Stimulated activated CD4-positive, alpha-beta T cell treated with anti-CD3 and anti-CD28 coated beads, Interleukin-4, amount 100 ng/mL, for 4 hours (primary cell): ENCODE measurements at places on chromosomes 3 and 15.

DNA sequence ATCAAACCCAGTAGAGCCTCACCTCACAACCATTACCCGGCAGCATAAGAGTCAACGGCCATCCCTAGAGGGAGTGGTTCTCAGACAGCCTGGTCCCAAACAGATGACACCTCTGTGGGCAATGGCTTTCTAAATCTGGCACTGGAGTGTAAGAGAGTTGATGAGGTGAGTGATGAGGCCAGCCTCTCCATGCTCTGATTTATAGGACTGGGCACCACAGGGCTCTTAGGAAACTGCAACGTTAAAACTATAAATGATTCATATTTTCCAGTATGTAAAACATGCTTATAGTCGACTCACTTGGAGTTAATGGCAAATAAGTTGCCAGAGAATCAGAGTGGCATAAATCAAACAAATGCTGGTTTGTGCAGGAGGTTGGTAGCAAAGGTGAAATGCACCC, 187.7 kb downstream of the GREM1 start:
- no peak for DNase-seq

DNA sequence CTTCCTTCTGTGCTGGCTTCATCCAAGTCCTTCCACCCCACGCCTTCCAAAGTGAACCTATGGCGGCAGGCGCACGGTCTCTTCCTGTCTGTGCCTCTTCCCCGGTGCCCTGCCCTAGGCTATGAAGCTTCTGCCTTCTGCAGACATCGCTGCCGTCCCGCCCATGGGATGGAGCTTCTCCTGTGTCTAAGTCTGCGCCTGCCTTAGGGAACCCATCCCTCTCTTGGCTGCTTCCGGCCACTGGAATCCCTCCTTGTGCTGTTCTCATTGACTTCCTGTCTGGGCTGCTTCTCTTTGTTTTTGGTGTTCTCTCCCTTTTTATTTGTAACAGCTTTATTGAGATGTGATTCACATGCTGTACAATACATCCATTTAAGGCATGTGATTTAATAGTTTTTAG, 17.2 kb downstream of the CHCHD6 start:
- no peak for DNase-seq

DNA sequence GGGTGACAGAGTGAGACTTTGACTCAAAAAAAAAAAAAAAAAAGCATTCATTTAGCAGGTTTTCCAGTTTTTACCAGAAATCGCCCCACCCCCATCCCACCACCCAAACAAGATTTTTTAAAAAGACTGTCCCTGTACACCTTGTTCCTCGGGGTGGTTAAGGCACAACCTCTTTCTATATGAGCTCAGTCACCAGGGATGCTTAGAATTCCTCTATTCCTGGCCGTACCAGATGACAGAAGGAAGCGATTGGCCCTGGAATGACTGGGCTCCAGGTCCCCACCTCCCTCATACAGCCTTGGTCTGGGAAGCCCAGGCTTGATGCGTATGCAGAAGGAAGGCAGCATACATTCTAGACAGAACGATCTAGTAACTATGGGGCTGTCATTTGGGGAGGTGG, 25.6 kb downstream of the IDH2 start:
- no peak for DNase-seq

DNA sequence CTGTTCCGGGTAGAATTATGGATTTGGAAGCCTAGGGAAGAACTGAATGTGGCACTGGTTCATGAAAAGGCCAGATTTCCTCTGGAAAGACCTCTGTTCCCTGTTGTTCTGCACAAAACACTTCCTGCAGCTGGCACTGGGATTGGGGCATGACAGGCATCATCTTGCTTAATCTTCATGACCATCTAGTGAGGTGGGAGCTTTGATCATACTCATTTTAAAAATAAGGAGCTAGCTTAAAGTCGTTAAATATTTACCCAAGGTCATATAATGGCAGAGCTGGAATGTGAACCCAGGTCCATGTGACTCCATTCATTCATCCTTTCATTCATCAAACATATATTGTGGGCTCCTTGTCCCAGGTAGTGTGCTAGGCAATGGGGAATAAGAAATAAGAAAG, 40.4 kb downstream of the EBLN2 start:
- no peak for DNase-seq

DNA sequence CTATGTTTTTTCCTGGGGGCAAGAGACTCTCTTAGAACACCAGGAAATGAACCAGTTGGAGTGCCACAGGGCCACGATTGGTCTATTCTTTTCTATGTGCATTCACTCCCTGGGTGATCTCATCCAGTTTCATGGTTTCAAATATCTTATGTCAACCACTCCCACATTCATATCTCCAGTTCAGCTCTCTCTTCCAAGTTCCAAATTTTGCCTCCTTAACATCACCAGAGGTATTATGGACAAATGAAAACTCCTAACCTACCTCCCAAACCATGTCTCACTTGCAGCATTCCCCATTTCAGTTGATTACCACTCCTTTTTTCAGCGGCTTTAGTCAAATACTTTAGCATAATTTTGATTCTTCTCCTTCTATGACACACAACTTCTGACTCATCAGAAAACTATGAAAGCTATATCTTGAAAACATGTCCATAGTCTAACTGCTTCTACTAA, 203.1 kb upstream of the SEMA6D start:
- DNase-seq, result no peak

GRCh38 chr3:177928172-177928873, 607.9 kb upstream of the KCNMB2 start:
- no peak for DNase-seq

- no peak for DNase-seq
Measured at GRCh38 chr3:157442729-157443128, 6.1 kb downstream of the PTX3 start.

DNA sequence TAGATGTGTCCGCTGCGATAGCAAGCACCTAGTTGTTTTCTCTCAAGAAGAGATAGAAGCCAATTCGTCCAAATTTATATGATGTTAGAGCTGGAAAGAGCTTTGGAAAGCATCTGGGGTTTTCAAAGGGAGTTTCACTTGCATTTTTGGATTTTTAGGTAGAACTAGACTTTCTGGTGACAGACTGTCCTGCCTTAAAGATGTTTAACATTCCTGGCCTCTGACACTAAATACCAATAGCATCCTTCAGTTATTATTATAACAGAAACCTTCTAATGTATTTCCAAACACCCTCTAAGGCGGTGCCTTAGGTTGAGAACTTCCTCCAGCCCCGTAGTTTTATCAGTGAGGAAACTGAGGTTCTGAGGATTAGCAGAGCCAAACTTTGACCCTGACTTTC, 305.3 kb downstream of the SATB1 start:
- no peak for DNase-seq

DNA sequence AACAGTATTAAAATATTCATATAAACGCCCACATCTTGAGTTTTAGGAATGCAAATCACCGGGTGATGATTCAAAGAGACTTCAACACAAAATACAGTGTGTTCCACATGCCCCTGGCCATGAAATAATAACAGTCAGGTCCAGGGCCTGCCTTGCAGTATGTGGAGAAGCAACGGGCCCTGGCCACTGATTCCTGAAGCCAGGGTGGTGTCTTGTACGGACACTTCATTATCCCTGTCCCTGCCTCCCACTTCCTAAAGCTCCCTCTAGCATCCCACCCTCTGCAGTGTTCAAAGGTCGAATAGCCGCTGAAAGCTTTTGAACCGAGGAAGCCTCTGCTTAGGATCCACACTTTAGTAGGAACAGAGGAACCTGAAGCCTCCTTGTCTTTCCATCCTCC, 50.4 kb upstream of the PCSK6 start:
- DNase-seq, result no peak

DNA sequence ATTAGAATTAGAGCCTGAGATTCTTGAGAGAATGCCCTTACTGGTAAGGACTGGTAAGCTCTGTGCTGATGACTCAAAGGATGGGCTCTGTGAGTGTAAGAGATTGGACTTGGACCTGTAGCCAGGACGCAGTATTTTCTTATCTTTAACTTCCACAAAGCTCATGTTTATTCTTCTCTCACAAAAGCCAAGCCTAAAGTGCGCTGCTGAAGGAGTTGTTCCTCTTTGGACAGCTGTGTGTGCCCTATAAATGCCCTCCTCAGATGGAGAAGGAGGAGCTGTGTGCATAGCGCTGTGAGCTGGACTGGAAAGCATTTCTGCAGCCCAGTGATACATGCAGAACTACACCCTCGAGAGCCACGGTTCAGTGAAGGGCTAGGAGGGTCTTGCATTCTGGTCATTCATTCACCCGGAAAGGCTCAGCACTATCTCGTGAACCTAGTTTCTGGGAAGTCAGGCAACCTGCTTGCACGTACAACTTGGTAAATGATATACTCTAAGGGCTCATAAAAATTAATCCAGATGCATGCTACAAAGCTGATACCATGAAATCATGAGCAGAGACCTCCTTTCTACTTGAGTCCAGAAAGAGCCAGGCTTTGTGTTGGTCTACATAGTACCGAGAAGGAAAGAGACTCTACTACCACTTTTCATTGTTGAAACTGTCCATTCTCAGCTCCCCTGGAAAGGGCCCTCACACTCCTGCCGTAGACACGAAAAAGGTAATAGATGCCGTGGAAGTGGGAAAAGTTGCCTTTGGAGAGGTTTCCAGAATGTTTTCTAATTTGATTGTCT, 103.0 kb upstream of the TBL1XR1 start:
- no peak for DNase-seq

DNA sequence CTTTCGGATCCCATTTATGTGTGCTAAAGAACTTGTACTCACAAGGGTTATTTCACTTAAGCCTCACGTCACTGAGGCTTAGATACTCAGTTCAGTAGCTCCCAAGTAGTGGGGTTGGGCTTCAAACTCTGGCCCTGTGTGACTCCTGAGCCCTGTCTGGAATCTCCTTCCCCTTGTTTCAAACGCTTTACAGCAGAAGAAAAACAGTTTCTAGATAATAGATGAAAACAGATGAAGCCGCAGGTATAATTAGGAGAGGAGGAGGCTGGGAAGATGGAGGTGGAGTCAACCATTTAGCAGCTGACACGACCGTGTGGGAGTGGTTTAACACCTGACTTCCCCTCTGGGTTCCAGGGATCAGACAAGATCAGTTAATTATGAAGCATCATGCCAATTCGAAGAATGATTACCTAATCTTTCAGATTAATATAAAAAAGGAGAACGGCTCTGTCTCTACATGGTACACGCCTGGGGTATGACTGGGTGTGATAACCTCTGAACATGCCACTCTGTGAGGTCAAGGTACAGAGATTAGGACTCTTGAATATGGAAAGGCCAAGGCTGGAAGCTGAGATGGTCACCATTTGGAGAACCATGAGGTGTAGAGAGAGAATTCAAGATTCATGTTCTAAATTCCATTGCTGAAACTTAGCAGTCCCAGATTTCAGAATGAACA, 31.1 kb downstream of the TPM1 start:
- no peak for DNase-seq

DNA sequence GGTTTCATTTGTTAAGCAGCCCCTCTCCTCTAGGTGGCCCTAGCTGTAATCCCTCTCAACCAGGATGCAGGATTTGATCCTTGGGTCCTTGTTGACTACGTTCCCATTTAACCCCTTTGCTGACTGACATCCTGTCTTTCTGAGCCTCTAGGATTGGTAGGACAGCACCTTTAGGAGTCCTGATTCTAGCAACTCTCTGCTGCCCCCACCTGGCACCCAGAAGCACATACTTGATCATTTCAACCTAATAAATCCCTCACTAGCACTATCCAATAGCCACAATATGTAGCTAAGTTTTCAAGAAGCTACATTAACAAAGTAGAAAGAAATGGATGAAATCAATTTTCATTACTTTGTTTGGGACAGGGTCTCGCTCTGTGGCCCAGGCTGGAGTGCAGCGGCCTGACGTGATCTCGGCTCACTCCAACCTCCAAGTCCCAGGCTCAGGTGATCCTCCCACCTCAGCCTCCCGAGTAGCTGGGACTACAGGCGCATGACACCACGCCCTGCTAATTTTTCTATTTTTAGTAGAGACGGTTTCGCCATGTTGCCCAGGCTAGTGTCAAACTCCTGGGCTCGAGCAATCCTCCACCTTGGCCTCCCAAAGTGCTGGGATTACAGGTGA, 28.3 kb downstream of the RSL24D1 start:
- DNase-seq, result peak; percentile 46

GRCh38 chr3:14042680-14043079, 82.0 kb downstream of the CHCHD4 start:
- no peak for DNase-seq

DNA sequence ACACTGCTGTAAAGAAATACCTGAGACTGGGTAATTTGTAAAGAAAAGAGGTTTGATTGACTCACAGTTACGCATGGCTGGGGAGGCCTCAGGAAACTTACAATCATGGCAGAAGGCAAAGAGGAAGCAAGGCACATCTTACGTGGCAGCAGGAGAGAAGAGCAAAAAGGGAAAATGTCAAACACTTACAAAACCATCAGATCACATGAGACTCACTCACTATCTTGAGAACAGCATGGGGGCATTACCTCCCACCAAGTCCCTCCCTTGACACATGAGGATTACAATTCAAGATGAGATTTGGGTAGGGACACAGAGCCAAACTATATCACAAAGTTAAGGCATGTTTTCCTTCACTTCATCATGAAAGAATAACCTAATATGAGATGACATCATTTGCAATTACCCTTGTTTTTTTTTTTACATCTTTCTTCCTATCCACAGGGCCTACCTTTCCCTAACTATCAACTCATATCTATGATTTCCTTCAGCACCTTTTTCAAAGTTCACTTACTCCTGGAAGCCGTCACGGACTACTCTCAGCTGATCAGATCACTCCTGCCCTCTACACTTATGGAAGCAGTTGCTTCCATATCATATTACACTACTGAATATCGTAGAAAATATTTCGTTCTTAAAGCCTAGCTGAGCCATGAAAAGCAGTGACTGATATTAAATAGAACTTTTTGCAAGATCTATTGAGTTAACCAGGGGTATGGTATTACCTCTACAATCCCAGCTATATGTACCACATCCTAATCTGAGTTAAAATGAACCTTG, 25.5 kb upstream of the ATP8B4 start:
- DNase-seq, result no peak

DNA sequence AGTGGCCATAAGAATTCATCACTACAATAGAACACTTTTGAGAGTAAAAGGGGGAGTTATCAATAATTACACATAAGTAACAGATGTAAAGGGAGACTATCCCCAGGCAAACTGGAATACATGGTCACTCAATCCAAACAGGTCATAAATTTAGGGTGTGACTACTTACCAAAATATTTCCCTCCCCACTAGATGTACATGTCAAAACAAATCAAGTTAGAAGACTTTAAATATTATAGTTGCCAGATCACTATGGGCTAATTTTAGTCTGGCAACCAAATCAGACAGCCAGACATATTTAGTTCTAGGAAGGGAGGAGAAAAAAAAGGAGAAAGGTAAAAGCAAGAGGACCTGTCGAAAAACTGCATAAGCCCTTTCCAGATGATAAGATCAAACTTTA, 23.1 kb downstream of the SLC24A5 start:
- DNase-seq, result no peak

- no peak for DNase-seq
Measured at GRCh38 chr3:88779482-88779881, 327.9 kb upstream of the EPHA3 start.

GRCh38 chr15:74828835-74829234, 2.4 kb downstream of the CPLX3 start:
- no peak for DNase-seq

GRCh38 chr15:81914734-81915256, 131.0 kb downstream of the MEX3B start:
- DNase-seq, result no peak
